ENCODE measurements at places on chromosomes 11 and 22.

DNA sequence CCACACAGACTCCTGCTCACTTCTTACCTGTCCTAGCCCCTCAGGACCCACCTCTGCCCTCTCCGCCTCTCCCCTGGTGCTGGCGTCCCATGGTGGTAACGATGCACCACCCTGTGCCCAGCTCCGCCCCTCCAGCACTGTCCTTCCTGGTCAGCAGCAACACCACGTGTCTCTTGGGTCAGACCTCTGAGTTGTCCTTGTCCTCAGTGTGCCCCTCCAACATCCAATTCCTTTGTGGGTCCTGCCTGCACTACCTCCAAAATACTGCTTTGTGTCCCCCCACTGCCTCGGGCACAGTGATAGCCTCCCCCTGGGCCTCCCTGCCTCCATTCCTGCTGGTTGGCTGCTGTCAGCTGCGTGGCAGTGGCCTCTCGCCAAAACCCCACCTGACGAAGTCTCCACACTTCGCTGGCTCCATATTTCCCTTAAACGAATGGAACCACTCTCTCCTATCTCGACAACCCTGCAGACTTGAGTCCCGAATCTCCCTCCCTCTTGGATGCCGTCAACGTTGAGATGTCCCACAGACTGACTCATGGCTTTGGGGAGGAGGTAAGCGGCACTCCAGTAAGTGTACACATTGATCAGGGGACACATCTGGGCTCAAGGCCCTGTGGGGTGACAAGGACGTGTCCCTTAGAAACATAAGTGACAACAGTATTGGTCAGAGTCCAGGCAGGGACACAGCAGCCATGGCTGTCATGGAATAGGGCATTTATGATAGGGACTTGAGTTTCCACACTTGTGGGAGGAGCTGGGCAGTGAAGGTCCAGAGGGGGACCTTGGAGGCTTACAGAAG is 42.8 kb downstream of the SHISAL1 start:
- no peak for DNase-seq

DNA sequence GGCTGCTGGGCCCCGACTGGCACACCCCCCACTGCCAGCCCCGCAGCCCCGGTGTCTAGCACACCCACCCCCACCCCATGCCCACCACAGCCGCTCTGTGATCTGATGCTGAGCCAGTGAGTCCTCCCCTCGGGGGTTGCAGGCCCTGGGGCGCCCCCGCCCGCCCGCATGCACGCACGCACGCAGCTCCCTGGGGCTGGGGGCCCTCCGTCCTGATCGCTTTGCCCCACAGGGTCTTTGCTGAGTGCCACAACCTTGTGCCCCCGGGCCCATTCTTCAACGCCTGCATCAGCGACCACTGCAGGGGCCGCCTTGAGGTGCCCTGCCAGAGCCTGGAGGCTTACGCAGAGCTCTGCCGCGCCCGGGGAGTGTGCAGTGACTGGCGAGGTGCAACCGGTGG is 32.3 kb downstream of the MUC5B start:
- DNase-seq = no peak

DNA sequence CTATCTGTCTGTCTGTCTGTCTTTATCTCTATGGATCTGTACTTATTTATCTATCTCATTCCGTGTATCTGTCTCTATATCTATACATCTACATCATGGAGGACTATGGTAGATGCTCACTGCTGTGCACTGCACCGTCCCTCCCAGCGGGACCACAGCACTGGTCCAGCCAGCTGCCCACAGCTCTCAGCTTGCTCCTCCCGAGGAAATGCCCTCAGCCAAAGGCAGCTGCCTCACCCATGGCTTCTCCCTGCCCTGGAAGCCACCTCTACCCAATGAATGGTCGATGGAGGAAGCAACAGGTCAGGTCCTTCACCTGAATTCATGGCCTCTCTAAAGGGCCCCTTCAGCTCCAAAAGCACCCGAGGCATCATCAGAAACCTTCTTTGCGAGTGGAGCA is 14.7 kb upstream of the CD81 start:
- no peak for DNase-seq

DNA sequence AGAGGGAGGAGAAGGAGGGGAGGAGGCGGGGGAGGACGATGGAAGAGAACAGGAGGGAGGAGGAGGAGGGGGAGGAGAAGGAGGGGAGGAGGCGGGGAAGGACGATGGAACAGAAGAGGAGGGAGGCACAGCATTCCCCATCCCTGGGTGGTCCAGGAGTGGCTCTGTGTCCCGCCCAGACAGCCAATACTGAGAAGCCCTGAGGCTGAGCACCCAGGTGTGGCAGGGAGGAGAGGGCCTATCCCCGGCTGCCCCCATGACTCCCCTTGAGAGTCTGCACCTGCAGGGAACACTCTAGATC is 717 bp downstream of the MRGPRE start:
- no peak for DNase-seq

DNA sequence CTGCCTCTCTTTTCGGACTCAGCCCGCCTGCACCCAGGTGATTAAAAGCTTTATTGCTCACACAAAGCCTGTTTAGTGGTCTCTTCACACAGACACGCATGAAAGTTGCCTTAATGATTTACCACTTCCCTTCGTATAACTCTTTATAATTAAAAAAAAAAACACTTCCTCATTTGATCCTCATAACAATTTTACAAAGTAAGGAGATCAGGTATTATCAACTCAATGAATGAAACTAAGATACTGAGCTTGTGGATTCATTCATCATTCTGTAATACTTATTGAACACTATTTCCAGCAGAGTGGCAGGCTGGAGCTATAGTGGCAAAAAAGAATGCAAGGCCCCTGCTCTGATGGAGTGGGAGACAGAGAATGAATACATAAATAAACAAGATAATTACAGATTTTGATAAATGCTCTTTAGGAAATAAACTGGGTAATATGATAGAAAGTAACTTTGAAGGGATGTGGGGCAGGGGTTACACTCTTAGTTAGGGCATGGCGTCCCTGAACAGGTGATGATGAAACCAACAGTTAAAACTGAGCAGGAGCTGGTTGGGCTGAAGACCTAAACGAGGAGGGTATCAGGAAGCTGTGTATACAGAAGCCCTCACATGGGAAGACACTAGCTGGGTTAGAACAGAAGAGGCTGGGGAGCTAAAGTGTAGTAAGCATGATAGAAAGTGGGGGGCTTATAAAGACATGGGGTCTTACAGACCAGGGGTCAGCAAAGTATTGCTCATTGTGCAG is 5.4 kb upstream of the CRTAM start:
- no peak for DNase-seq

GRCh38 chr11:32396991-32397390 is 38.3 kb downstream of the WT1 start:
- DNase-seq = peak; percentile 22

- no peak for DNase-seq
Observed at GRCh38 chr11:128895526-128895925, 4.4 kb downstream of the KCNJ5 start.

DNA sequence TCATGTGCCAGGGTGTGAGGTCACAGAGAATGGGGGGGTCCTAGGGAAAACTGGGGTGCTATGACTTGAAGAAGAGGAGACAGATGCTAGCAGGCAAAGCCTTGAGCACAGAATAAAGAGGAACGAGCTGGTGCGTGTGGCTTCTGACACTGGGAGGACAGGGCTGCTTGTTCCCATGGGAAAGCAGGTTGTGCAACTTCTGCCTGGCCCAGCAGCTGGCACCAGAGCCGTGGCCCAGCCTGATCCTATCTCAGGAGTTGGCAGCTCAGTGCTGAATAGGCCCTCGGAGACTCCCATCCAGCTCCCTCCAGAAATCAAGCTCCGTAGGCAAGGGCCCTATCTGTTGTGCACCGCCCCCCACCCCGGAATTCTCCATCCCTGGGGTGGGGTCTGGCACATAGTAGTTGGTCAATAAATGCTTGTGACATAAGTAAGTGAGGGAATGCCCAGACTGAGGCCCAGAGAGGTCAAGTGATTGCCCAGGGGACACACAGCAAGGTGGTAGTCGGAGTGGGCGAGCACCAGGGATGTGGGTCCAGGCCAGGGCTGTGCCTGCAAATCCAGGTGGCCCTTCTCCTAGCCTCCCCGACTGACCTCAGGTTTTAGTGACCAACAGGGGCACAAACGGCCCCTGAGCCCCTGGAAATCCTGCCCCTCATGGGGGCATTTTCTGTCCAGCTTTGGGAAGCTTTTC is 19.5 kb upstream of the FADD start:
- no peak for DNase-seq

GRCh38 chr22:47059701-47060161 is 297.3 kb downstream of the TBC1D22A start:
- DNase-seq = peak; percentile 33

DNA sequence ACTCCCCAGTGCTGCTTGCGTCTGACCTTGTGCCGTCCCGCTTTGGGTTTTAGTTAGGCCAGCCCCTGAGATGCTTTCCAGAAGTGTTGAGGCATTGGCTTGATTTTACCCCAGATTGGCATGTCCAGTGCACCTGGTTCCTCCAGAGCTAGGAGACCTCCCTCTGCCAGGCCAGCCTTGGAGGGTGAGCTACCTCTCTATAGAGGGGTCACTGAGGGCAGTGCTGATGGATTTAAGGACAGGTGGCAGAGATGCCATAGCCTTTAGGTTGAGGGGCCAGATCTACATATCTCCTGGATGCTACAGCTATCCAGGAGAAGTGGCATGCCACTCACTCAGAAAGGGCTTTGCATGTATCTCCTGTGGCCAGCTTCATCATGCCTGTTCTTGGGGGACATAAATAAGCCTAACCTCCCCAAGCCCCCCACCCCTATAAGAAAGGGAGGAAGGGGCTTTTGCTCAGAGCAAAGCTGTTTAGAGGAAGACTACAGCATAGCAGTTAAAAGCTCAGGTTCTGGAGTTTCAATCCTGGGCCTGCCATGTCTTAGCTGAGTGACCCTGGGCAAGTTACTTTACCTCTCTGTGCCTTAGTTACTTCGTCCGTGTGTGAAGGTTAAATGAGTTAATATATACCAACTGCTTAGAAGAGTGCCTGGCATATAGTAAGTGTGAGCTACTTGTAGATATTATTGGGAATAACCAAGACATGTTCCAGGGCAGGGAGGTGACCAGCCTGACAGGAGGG is 6.4 kb downstream of the UBE2L3 start:
- DNase-seq = no peak

GRCh38 chr22:40541300-40541699 is 95.2 kb downstream of the MRTFA start:
- no peak for DNase-seq

GRCh38 chr22:19657252-19658056 is 56.8 kb upstream of the SEPTIN5 start:
- no peak for DNase-seq

DNA sequence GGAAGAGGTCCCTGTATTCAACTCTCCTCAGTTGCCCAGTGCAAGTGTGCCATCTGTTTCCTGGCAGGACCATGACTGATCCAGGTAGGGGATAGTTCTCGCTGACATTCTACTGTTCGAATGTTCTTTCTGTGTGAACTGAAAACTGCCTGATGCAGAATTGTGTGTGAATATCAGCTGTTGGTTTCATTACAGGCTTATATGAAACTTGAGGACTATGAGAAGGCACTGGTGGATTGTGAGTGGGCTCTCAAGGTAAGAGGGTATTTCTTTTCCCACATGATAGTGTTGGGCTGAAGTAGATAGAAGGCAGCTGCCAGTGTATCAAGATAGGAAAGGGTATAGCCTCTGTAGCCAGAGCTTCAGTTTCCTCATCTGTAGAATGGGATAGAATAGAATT is 15.3 kb downstream of the TTC12 start:
- DNase-seq = no peak

DNA sequence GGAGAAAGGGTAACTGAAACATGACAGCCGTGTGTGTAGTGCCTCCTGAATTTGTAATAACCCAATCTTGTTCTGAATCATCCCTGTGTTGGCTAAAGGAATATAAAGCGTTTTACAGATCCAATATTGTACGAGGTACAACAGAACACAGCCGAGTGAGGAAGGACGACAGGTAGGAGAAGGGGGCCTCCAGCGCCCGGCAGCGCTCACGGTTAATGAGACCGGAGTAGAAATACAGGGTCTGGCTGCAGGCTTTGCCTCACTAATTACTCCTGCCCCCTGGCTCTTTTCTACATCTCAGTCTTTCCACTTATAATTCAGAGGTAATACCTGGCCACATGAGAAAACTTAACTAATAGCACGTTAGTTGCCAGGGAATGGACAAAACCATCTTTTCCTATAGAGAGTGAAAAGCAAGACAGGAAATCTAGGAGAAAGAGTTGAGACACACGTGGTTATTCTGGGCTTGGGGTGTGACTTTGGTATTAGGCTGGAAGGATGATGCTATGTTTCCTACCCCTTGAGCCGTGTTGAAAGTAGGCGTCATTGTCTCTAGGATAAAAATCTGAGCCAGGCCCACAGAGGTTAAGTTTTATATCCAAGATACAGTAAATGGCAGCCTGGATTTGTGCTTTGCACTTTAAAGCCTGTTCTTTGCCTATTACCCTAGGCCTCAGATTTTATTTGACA is 54.1 kb downstream of the GRIK4 start:
- no peak for DNase-seq

DNA sequence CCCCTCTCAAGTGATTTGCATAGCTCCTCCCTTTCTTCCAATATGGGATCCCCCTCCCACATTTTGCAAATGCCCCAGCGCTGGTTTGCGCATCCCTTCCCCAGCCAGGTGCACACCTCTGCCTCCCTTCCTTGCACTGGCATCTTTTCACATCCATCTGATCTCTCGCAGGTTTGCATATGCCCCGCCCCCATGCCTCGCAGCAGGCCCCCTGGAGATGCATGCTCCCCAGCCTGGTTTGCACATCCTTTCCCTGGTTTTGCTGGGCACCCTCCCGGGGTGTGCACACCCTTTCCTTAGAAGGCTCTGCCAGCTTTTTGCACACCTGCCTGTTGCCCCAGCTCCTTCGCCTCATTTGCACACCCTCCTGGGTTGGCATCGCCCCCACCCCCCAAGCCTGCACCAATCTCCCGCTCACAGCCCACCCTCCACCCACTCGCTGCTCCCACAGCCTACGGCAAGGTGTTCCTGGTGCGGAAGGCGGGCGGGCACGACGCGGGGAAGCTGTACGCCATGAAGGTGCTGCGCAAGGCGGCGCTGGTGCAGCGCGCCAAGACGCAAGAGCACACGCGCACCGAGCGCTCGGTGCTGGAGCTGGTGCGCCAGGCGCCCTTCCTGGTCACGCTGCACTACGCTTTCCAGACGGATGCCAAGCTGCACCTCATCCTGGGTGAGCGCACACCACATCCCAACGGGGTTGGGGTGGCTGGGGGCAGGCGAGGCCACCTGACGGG is 917 bp downstream of the RPS6KA4 start:
- no peak for DNase-seq

DNA sequence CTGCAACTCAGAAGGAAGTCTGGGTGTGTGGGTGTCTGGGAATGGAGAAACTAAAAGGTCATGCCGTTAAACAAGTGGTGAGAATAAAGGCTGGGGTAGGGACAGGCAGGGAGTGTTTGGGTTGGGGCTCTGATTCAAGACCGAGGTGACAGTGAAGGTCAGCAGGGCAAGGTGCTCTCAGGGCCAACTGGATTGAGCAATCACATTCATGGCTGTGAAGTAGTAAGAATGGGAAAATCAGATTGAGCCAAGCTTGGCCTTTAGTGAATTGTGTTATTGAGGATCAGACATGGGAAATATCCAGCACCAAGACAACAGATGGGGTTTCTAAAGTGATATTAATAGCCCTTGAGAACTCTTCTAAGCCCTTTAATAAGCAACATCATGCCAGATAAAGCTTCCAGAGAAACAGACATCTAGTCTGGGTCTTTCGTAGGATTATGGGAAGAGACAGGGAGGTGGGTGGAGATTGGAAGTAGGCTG is 24.3 kb downstream of the SCN3B start:
- no peak for DNase-seq
